ENCODE measurements at places on chromosomes 11 and 22.

- H3K4me1 ChIP-seq = peaks cover 29% of the 10 kb centered on the region
- no peaks in the 10 kb centered on the region for H3K36me3 ChIP-seq
- no peak overlapping the region for H3K27ac ChIP-seq
- H3K4me3 ChIP-seq = no peak overlapping the region
Measured at GRCh38 chr11:8083871-8084281, 2.9 kb downstream of the TUB start.

- H3K36me3 ChIP-seq = no peaks in the 10 kb centered on the region
- DNase-seq = no peak
- no peaks in the 10 kb centered on the region for H3K27me3 ChIP-seq
Measured at GRCh38 chr22:29393019-29393608, 4.7 kb upstream of the AP1B1 start.

GRCh38 chr11:35479731-35480130, 45.7 kb downstream of the PAMR1 start:
- H3K36me3 ChIP-seq = no peaks in the 10 kb centered on the region
- no peak overlapping the region for H3K4me3 ChIP-seq
- no peaks in the 10 kb centered on the region for H3K4me1 ChIP-seq
- no peak overlapping the region for H3K27ac ChIP-seq
- DNase-seq = no peak

GRCh38 chr11:103536335-103536722, 427.1 kb downstream of the DYNC2H1 start:
- no peak overlapping the region for H3K4me3 ChIP-seq
- H3K36me3 ChIP-seq = no peaks in the 10 kb centered on the region
- H3K27me3 ChIP-seq = no peaks in the 10 kb centered on the region
- no peak overlapping the region for H3K27ac ChIP-seq
- DNase-seq = no peak

GRCh38 chr11:78373689-78374088, 43.9 kb downstream of the GAB2 start:
- no peak overlapping the region for H3K27ac ChIP-seq
- H3K36me3 ChIP-seq = no peaks in the 10 kb centered on the region
- H3K4me1 ChIP-seq = peaks cover 9% of the 10 kb centered on the region
- no peak for DNase-seq
- H3K27me3 ChIP-seq = no peaks in the 10 kb centered on the region
- no peak overlapping the region for H3K4me3 ChIP-seq

GRCh38 chr11:62201376-62201775, 7.1 kb upstream of the SCGB2A1 start:
- no peak overlapping the region for H3K4me3 ChIP-seq
- H3K27ac ChIP-seq = no peak overlapping the region
- no peaks in the 10 kb centered on the region for H3K36me3 ChIP-seq
- peaks cover 4% of the 10 kb centered on the region for H3K27me3 ChIP-seq
- H3K4me1 ChIP-seq = no peaks in the 10 kb centered on the region

DNA sequence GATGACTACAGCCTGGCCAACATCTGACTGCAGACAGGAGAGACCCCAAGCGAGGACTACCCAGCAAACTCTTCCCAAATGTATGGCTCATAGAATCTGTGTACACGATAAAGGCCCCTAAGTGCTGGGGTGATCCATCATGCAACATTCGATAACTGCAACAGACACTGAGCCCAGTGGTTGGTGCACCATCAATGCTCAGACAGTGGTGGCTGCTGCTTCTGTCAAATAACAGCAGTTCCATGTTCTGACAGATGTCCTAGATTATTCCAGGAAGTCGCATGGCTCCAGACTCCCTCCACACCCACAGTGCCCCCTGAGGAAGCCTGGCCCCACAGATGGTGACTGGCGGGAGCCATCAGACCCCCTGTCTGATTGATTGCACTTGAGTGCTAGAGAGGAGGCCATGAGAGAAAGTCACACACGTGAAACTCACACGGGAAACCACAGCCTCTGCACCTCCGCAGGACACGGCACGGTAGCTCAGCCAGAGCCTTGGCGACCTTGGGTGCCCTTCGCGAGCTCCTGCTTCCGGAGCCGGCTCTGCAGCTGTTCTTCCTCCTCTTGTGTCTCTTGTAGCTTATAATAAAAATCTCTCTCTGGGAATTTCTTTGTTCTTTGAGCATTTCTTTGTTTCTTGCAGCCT, 1155.9 kb downstream of the TBC1D22A start:
- no peaks in the 10 kb centered on the region for H3K27me3 ChIP-seq
- DNase-seq = no peak
- H3K4me3 ChIP-seq = no peak overlapping the region
- H3K27ac ChIP-seq = no peak overlapping the region
- no peaks in the 10 kb centered on the region for H3K36me3 ChIP-seq
- H3K4me1 ChIP-seq = no peaks in the 10 kb centered on the region

DNA sequence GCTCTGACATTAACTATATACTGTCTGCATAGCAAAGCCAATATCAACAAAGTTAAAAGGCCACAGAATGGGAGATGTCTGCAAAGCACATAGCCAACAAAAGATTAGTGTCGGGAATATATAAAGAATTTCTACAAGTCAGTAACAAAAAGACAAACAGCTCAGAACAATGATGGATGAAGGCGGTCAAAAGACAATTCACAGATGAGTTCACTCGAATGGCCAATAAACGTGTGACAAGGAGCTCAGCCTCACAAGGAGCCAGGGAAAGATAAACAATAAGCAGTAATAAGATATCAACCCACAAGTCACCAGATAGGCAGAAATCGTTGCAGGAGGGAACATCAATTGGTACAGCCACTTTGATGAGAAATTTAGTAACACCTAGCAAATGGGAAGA, 106.0 kb upstream of the ISX start:
- no peak for DNase-seq
- no peak overlapping the region for H3K27ac ChIP-seq
- peaks cover 6% of the 10 kb centered on the region for H3K27me3 ChIP-seq
- H3K4me1 ChIP-seq = no peaks in the 10 kb centered on the region
- H3K36me3 ChIP-seq = no peaks in the 10 kb centered on the region

GRCh38 chr11:44608651-44608990, 43.2 kb downstream of the CD82 start:
- peaks cover 40% of the 10 kb centered on the region for H3K36me3 ChIP-seq
- H3K4me3 ChIP-seq = no peak overlapping the region
- no peak for DNase-seq
- peak overlapping the region; percentile 19 for H3K27ac ChIP-seq
- no peaks in the 10 kb centered on the region for H3K27me3 ChIP-seq

GRCh38 chr22:48959496-48959895, 868.2 kb downstream of the BRD1 start:
- no peak overlapping the region for H3K27ac ChIP-seq
- no peaks in the 10 kb centered on the region for H3K36me3 ChIP-seq
- H3K27me3 ChIP-seq = peaks cover 50% of the 10 kb centered on the region
- H3K4me3 ChIP-seq = no peak overlapping the region
- peak; percentile 47 for DNase-seq

DNA sequence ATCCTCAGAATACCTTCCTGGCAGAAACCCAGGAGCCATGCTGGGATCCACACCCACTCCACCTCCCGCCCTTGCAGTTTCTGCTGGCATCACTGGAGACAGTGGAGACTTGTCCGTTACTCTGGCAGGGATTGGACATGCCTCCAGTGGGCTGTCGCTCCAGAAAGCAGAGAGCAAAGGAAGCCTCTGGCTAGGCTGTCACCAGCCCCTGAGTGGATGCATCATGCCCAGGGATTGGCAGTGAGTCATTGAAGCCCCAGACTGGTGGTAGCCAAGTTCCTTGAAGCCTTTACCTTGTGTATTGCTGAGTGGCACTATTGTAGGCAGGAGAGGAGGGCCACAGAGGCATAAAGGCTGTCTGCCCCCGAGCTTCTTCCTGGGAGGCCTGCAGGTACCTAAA, 34.8 kb upstream of the E2F8 start:
- H3K27me3 ChIP-seq = no peaks in the 10 kb centered on the region
- no peaks in the 10 kb centered on the region for H3K36me3 ChIP-seq
- H3K4me1 ChIP-seq = no peaks in the 10 kb centered on the region

DNA sequence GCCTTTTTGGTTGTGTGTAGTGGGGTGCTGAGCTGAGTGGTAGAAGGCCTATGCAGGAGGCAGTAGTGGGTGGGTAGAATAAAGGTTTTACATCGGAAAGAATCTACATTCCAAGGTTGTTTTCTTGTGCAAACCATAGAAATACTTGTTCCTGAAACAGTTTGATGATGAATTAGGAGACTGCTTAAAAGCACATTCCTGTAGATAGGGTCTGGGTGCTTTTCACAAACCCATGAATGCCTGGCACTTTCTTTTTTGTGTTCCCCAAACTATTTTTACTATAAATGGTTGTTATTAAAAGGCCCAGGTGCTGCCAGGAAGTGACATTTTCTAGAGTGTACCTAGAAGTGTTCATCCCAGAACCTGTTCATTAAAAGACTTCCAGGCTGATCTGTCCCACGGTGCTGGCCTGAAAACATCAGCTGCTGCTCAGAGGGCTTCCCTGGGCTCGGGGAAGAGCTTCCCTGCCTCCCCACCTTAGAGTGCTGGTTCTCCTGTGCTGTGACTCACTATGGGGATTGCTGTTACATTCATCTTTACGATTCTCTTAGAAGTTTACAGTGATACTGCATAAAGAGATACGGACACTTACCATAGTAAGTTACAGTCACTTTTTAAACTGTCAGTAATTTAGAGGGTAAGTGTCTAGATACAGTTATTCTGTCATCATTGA, 27.9 kb downstream of the PPFIA1 start:
- peaks cover 16% of the 10 kb centered on the region for H3K36me3 ChIP-seq
- no peak overlapping the region for H3K27ac ChIP-seq
- DNase-seq = peak; percentile 26
- no peak overlapping the region for H3K4me3 ChIP-seq
- H3K27me3 ChIP-seq = no peaks in the 10 kb centered on the region

DNA sequence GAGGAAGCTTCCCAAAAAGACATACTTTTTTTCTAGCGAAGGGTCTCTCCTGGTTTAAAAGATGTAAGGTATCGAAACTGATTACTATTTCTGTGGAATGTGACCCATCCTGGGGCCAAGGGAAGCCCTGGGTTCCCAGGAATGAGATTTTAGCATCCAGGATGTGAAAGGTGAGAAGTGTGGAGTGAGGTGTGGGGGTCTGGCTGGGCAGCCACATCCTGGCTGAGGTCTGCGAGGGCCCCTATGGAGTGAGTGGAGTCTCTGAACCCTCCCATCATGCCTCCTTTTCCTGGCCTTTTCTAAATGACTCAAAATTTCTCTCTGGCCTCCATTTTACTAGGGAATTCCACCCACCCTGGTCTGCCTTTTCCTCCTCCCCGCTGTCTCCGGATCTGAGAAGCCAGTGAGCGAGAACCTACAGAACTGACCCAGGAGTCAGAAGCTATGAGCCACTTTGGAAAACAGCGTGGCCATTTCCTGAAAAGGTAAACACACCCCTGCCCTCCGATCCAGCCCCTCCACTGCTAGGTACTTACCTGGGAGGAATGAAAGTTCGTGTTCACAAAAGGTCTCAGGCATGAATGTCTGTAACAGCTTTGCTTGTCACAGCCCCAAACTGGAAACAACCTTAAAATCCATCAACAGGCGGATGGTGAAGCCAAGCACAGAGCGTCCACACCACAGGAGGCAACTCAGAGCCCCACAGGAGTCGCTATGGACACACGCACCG, 27.7 kb upstream of the SHANK2 start:
- H3K27ac ChIP-seq = no peak overlapping the region
- peaks cover 14% of the 10 kb centered on the region for H3K4me1 ChIP-seq
- peak; percentile 41 for DNase-seq

DNA sequence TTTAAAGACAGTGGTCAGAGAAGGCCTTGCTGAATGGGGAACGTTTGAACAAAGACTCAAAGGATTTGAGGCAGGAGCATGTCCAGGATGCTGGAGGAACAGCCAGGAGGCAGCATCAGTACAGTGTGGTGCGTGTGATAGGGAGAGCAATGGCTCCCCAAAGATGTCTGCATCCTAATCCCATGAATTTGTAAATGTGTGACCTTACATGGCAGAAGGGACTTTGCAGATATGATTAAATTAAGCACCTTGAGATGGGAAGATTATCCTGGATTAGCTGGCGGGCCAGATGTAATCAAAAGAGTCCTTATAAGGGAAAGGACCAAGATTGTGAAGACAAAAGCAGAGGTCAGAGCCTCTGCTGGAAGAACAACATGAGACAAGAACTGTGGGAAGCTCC, 24.6 kb upstream of the FAT3 start:
- no peak overlapping the region for H3K4me3 ChIP-seq
- H3K27me3 ChIP-seq = no peaks in the 10 kb centered on the region
- no peak overlapping the region for H3K27ac ChIP-seq
- no peaks in the 10 kb centered on the region for H3K4me1 ChIP-seq
- no peak for DNase-seq

DNA sequence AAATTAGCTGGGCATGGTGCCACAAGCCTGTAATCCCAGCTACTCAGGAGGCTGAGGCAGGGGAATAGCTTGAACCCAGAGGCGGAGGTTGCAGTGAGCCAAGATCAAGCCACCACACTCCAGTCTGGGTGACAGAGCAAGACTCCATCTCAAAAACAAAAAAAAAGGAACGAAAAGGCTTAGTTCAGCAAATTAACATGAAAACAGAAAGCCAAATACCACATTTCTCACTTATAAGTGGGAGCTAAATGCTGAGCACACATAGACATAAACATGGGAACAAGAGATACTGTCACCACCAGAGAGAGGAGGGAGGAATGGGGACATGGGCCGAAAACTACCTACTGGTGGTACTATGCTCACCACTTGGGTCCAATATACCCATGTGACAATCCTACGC, 38.6 kb downstream of the SCGB1A1 start:
- H3K27ac ChIP-seq = no peak overlapping the region
- H3K4me3 ChIP-seq = no peak overlapping the region
- H3K36me3 ChIP-seq = no peaks in the 10 kb centered on the region
- no peaks in the 10 kb centered on the region for H3K27me3 ChIP-seq
- no peak for DNase-seq

GRCh38 chr11:64268893-64269539, 15.4 kb downstream of the BAD start:
- no peak for DNase-seq
- H3K27ac ChIP-seq = peak overlapping the region; percentile 95
- peak overlapping the region; percentile 69 for H3K4me3 ChIP-seq
- peaks cover 37% of the 10 kb centered on the region for H3K4me1 ChIP-seq

DNA sequence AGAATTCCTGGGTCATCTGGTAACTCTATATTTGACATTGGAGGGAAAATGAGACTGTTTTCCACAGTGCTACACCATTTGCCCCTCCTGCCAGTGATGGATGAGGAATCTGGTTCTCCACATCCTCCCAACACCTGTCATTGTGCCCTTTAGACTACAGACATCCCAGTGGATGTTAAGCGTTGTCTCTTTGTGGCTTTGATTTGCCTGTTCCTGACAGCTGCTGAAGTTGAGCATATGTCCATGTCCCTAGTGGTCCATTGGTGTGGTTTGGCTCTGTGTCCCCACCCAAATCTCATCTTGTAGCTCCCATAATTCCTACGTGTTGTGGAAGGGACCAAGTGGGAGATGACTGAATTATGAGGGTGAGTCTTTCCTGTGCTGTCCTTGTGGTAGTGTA, 88.5 kb downstream of the BRD1 start:
- peaks cover 46% of the 10 kb centered on the region for H3K27me3 ChIP-seq
- no peak overlapping the region for H3K27ac ChIP-seq
- no peak overlapping the region for H3K4me3 ChIP-seq

Measured in suprapubic skin (tissue), 4 donors.